Suprapubic skin (tissue), 4 donors: ENCODE measurements at places on chromosomes 12 and 14.

GRCh38 chr12:11681207-11681606 is 31.7 kb downstream of the ETV6 start:
- no peak for DNase-seq

DNA sequence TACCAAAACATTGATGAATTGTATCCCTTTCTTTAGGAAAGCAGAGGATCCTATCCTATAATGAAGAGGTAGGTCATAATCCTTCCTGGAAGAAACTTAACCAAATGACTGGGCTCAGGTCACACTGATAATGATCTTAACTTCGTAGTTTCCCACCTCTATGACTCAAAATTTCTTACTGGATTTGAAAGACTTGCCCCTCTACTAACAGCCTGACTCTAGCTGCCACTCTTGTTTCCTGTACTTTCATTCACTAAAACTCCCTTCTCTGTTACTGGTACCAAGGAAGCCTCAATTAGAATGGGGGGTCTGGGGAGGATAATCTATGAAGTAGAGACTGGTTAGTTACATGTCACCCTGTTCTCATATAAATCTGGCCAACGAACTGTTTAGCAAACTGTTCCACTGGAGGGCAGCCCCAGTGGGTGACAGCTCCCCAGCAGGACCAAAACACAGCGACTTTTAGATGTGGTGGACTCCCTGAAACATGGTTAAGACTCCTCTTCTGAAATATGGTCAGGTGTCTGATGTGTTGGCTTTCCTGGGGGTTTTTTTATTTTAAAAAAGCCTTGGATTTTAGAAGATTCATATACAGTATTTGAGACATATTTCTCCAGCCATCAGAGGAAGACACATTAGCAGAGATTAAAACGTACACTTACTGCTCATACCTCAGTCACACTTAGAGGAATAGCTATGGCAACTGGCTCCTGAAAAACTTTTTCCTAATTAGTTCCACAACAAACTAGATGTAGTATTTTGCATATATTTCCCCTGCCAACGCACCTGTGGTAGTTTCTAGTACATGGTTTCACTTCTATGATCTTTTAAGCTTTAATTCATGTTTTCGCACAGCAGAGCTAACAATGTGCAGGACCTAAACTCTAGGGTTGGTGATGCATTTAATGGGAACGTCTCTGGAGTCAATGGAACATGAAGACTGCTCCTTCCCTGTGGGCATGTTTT is 72.3 kb downstream of the ACADS start:
- DNase-seq = no peak

- no peak for DNase-seq
Observed at GRCh38 chr14:19902409-19902808, 18.0 kb upstream of the OR4K5 start.

- no peak for DNase-seq
Observed at GRCh38 chr12:111893287-111893686, 51.3 kb downstream of the MAPKAPK5 start.

GRCh38 chr12:101680647-101681046 is 16.8 kb upstream of the CHPT1 start:
- no peak for DNase-seq
